ENCODE measurements at places on chromosomes 6 and 20.

- DNase-seq, result no peak
Measured at GRCh38 chr6:87243812-87244211, 78.6 kb upstream of the SMIM8 start.

- no peak for DNase-seq
Measured at GRCh38 chr6:110095935-110096334, 83.5 kb downstream of the WASF1 start.

- DNase-seq, result no peak
Measured at GRCh38 chr6:108027594-108027993, 46.9 kb downstream of the OSTM1 start.

DNA sequence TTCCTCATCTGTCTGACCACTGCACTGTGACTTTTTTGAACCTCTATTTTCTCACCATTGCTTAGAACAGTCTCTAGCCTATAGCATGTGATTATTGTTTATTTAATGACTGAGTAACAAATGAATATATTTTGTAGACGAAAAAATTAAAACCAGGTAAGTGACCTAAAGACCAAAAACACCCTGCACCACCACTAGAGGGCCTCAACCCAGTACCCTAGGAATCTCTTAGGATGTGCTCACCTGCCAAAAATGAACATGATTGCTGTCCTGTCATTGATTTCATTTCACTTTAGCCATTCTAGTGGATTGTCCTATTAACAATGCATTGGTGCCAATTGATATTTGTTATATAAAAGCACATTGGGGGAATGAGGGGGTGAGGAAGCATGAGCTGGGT lies 199.1 kb downstream of the COL9A1 start:
- no peak for DNase-seq

- no peak for DNase-seq
Measured at GRCh38 chr6:129767776-129768485, 58.0 kb upstream of the ARHGAP18 start.

GRCh38 chr6:6717953-6718352 lies 129.4 kb downstream of the LY86 start:
- DNase-seq, result no peak

GRCh38 chr6:89314692-89315091 lies 407 bp downstream of the GABRR2 start:
- DNase-seq, result no peak

GRCh38 chr20:45873409-45874103 lies 7.5 kb upstream of the ZSWIM1 start:
- DNase-seq, result no peak

GRCh38 chr6:79713701-79714322 lies 82.7 kb downstream of the SH3BGRL2 start:
- DNase-seq, result peak; percentile 22

GRCh38 chr6:38933426-38933825 lies 115.2 kb upstream of the GLP1R start:
- DNase-seq, result no peak

- no peak for DNase-seq
Measured at GRCh38 chr20:50610212-50610718, 81.1 kb downstream of the RIPOR3 start.

GRCh38 chr20:5722927-5723326 lies 27.3 kb upstream of the SHLD1 start:
- no peak for DNase-seq

DNA sequence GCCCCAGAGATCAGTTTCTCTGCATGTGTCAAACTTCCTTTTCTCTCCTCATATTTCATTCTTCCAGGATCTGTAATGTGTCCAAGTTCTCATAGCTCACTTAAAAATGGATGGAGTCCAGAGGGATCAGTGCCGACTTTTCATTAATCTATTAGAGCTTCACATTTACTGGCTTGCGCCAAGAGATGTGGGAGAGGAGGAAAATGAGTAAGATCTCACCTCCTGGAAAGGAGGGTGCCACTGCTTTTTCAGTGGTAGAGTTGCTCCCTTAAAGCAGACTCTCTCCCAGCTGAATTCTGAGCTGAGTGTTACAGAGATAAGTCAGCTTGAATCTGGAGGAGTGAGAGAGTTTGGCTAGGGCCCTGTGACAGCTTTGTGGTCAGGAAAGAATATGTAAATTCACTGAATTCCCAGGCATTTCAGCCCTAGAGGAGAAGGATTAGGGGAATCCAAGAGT lies 175.9 kb downstream of the SOX4 start:
- DNase-seq, result no peak

DNA sequence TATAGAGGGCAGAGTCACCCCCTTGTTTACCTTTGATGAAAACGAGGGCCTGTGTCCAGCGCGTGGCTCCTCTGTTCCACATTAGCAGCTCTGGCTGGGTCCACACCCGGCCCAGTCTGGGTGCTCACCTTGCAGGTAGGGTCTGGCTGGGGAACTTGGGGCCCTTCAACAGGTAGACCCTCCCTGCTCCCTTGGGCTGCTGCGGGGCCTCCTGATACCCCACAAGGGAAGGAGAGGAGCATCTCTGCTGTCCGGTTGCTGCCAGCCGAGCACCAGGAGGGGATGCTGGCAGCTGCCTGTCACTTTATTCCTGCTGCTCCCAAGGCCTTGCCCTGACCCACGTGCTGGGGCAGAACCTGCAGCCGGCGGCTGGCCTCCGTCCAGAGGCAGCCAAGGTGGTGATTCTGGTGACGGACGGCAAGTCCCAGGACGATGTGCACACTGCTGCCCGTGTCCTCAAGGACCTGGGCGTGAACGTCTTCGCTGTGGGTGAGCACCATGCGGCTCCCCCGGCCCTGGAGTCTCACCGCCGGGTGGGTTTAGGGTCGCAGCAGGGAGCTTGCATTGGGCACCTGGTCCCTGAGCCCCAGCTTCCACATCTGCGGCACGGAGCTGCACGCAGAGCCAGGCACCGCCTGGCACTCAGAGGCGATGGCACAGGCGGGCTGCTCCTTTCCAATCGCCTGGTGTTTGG lies 15.4 kb downstream of the COL20A1 start:
- no peak for DNase-seq

DNA sequence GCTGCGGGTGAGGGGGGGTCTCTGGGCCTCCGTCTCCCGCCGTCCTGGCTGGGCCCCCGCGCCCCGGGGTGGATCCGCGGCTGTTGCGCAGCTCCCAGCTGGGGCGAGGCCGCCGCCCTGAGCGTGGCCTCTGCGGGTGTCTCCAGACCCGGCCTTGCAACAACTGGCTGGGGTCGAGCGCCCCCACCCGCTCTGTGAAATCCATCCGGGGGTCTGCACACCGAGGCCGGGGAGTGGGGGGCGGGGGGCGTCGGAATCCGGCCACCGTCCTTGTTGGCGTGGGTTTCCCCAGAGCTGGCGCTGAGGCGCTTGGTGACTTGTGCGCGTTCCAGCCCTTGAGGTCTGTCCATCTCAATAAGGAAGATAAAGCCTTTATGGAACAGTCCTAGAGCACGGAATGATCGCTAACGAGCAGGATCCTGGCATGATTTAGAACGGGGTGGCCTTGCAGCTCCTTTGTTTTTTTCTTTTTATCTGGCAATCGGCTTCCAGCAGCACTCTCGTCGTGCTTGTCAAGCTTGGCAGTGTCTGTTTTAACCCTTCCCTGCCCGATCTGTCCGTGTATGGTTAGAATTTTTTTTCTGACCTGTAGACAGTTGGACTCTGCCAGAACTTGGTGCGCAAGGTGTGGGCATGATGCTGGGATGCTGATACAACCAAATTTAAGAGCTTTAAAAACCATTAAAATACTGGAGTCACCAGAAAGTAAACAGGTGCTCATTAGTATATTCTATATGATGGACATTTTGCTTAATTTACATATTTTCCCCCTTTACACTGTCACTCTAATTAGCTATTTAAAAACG lies 675 bp downstream of the DSTN start:
- DNase-seq, result peak; percentile 17

DNA sequence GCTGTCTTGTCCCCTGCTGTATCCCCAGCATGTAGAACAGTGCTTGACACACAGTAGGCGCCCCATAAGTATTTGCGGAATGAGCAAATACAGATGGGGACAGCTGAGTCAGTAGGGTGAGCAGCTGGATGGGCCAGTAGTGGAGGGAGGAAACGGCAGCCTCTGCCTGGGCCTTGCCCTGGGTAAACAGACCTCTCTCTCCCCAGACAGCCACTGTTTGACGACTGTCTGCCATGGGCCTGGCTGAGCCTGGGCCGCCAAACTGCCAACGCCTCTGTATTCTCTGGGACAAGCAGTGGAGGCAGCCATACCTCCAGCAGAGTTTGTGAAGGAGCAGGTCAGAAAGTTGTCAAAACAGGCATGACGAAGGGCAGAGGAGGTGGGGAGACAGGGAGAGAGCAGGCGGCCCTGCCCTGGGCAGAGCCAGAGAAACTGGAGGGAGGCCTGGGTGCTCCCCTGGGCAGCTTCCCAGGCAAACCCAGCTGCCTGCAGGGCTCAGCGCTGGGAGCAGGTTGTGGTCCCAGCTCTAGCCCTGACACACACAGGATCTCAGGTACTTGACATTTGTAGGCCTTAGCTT lies 15.2 kb downstream of the HNF4A start:
- DNase-seq, result no peak

GRCh38 chr6:55499591-55499990 lies 79.4 kb downstream of the HMGCLL1 start:
- DNase-seq, result no peak

DNA sequence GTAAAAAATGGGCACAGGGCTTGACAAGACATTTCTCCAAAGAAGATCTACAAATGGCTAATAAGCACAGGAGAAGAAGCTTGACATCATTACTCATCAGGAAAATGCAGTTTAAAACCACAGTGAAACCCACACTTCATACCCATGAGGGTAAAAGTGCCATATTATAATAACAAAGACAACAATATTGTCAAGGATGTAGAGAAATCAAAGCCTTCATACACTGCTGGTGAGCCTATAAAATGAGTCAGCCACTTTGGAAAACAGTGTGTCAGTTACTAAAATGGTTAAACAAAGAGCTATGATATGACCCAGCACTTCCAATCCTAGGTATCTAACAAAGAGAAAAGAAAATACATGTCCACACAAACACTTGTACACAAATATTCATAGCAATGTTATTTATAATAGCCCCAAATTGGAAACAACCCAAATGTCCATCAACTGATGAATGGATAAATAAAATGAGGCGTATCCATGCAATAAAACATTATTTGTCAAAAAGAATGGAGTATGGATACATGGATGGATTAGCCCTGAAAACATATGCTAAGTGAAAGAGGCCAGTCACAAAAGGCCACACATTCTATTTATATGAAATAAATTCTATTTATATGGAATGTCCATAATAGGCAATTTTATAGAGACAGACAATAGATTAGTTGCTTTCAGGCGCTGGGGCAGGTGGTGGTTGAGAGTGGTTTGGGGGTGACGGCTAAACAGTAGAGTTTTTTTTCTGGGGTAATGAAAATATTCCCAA lies 11.5 kb upstream of the IL20RA start:
- no peak for DNase-seq

DNA sequence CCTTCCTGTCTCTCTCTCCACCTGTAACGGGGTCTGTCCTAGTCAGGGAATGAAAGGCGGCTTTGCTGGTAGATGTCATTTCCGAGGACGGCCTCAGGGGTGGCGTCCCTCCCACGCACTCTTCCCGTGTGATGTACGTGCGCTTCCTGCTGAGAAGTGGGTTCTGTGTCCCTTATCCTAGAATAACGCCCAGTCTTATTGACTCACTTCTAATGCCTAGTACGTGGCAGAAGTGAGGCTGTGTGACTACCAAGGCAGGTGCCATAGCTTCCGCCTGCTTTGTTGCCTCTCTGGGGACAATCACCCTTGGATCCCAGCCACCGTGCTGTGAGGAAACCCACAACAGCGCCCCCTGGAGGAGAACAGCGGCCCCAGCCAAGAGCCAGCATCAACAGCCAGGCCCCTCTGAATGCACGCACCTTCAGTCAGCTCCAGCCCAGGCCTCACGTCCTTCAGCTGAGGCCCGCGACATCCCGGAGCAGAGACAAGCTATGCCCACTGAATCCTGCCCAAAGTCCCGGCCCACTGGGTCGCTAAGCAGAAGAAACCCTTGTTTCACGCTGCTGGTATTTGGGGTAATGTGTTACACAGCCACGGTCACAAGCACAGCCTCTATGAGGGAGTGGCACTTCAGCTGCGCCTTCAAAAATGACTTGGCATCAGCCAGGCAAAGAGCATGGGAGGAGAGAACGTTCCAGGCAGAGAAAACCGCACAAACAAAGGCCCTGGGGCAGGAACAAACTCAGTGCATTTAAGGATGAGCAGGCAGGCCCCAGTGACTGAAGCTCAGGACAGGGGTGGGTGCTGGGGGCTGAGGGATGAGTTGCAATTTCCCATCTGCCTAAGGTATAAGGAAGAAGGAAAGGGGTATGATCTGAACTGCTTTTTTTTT lies 224.2 kb downstream of the NFATC2 start:
- peak; percentile 37 for DNase-seq

- DNase-seq, result no peak
Measured at GRCh38 chr6:36957773-36958271, 3.3 kb downstream of the PI16 start.

DNA sequence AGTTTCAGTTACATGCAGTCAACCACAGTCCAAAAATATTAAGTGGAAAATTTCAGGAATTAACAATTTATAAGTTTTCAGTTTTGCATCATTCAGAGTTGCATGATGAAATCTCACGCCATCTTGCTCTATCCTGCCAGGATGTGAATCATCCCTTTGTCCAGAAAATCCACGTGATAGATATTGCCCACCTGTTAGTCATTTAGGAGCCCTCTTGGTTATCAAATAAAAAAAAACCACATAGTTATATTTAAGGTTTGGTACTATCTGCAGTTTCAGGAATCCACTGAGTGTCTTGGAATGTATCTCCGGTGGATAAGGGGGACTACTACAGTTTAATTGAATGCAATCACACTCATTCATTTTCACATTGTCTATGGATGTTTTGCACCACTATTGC lies 1249.0 kb upstream of the CITED2 start:
- DNase-seq, result no peak

DNA sequence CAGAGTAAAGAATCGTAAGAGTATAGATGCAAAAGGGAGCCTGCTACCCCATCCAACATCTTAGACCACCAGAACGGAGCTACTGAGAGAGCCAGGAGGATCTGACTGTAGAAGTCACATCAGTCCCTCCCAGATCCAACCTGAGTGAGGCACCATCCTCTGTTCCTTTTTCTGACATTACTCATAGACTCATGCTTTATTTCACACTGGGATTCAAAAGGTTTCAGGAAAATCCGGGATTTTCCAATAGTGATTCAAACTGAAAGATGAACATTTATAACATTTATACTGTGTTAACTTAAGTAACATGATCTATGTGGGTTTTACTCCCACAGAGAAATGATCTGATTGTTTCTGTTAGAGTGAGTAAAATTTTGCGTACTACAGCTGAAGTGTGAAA lies 868.6 kb upstream of the GJE1 start:
- DNase-seq, result no peak

GRCh38 chr6:145017516-145017915 lies 717.8 kb downstream of the EPM2A start:
- no peak for DNase-seq

All from T-helper 9 cell (primary cell).